ENCODE measurements at places on chromosomes 11 and 22. TPM values are rescaled to one million over a fixed set of nuclear protein-coding genes. Genes with fewer than 3 reads are reported as not detected.
A peak's percentile ranks its signal among the peaks of the same experiment; 100 is the strongest.

Gene BDNF
- total RNA-seq = 1.6 TPM

Gene ADM2
- 5.4 TPM for total RNA-seq

Gene CBLIF
- not detected for total RNA-seq

Gene ANGPTL5
- total RNA-seq = not detected

Gene PAFAH1B2
- total RNA-seq = 92.6 TPM

Gene ST14
- total RNA-seq = not detected

Gene TIMP3
- 69.8 TPM for total RNA-seq

Gene POU2AF2
- total RNA-seq = not detected

Gene TLCD5
- 7.2 TPM for total RNA-seq

GRCh38 chr11:12901874-12902481, 107.1 kb upstream of the RASSF10 start:
- no peak for DNase-seq

GRCh38 chr22:42379966-42380537, 52.2 kb downstream of the NFAM1 start:
- no peak for DNase-seq

- peak; percentile 33 for DNase-seq
These were observed 4.7 kb downstream of the OSBPL5 start for GRCh38 chr11:3160252-3161031.

DNA sequence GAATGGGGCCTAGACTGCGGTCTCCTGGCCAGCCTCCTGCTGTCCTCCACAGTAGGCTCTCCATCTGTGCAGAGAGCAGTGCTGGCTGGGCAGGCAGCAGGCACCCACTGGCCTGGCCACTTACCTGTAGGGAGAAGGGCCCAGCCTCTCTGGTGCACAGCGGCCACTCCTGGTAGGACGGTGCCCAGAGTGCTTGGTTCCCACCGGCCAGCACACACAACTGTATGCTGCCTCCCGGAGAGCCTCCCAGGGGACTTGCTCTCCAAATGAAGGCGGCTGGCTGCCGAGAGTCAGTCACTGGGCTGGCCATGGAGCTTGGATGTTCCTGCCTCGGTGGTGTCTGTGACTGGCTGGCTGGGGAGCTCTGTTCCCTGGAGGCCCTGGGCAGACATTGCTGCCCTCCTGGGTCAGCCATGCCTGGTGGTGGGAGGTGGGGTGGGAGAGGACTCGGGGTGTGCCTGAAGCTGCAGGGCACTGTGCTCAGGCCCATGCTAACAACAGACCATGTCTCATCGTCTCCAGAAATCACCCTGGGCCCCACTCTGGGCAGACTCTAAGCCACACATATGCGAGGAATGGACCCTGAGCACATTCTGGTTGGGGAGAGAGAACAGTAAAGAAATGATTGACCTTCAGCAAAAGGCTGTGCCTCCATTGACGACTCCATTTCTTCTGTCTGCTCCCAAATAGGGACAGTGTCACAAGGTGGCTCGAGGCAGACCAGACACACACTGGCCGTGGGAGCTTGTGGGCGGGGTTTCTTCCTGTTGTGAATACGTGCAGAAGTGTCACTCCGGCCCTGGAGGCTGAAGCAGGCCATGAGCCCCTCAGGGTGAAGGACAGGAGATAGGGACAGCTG, 350.8 kb downstream of the TBC1D22A start:
- DNase-seq = no peak

DNA sequence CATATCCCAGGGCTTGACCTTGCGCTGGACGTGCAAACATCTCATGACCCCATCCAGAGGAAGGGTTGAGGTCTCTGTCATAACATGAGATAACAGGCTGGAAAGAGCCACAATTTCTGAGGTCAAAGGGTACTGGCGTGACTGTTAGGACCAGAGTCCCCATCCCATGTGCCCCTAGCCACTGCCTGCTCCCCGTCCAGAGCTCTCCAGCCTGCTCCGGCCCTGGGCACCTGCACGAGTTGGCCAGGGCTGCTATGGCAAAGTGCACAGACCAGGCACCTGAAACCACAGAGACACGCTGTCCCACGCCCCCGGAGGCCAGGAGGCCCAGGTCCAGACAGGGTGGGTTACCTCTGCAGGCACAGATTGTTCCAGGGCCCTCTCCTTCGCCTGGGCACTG, 58.9 kb downstream of the SHANK2 start:
- DNase-seq = no peak

DNA sequence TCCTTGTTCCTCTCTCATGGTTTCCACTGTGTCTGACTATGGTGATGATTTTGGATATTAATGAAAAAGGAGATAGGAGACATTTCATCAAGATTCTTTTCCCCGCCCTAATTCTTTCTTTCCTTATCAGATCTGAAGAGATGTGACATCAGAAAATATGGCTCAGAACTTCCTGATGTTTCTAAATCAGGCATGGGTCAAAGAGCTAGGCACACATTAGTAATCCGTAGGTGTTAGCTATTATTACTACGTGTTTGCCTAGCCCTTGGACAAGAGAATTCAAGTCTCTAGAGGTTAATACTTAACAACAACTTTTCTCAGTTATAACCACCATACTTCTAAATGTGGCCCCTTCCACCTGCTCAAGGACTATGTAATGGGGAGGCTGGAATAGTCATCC, 5.8 kb downstream of the JOSD1 start:
- no peak for DNase-seq

DNA sequence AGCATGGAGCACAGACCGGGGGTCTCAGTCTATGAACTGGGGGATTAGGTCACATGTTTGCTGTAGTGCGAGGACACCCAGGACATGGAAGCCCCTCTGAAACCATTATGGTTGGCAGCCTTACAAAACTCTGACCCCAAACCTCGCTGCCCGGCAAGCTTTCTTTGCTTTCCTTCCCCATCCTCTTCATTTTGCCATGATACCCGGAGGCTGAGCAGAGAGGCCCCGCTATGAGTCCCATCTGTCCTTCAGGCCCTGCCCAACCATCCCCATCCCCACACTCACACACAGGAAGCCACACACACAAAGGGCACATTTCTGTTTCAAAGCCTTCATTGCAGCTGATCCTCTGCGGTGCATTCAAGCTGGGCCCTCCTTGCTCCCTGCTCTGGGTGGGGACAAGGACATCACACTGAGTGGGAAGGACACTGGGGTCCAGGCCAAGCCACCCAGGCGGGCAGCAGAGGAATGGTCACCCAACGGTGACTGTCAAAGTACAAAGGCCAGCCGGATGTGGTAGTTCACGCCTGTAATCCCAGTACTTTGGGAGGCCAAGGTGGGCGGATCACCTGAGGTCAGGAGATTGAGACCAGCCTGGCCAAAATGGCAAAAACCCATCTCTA, 176.5 kb downstream of the CTTN start:
- DNase-seq = no peak

- DNase-seq = no peak
These were observed 8.7 kb upstream of the LAYN start for GRCh38 chr11:111531687-111532364.

DNA sequence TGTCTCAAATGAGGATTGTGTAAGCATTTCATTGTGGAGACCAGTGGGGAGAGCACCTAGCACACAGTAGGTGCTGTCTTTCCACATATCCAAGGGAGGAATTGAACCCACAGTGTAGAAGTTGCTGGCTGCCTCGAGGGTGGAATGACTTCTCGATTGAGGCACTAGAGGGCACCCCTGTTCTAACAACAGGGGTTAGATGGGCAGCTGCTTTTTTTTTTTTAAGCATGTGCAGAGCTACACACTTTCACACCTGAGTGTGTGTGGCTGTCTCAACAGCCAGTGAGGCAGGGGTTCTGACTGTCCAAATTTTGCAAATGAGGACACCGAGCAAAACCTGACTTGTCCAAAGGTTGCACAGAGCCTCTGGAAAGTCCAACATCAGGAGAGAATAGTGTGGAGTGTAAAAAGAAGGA, 118.2 kb upstream of the CRYBB3 start:
- no peak for DNase-seq

DNA sequence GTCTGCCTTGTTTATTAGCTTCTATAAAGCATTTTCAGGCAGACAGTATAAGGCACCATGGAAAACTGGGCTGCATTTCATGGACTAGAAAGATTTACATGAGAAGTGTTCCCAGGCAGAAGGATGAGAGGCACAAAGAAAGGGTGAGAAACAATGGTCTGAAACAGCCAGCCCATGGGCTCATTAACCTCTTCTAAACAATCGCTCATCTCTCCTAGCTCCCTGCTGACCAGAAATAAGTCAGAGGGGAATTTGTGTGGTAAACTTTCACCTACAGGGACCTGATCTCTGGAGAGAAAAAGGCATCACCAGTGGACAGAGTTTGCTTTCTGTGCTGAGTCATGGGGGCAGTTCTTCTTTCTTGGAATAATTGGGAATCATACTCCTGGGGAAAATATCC, 51.8 kb upstream of the KIRREL3 start:
- no peak for DNase-seq

DNA sequence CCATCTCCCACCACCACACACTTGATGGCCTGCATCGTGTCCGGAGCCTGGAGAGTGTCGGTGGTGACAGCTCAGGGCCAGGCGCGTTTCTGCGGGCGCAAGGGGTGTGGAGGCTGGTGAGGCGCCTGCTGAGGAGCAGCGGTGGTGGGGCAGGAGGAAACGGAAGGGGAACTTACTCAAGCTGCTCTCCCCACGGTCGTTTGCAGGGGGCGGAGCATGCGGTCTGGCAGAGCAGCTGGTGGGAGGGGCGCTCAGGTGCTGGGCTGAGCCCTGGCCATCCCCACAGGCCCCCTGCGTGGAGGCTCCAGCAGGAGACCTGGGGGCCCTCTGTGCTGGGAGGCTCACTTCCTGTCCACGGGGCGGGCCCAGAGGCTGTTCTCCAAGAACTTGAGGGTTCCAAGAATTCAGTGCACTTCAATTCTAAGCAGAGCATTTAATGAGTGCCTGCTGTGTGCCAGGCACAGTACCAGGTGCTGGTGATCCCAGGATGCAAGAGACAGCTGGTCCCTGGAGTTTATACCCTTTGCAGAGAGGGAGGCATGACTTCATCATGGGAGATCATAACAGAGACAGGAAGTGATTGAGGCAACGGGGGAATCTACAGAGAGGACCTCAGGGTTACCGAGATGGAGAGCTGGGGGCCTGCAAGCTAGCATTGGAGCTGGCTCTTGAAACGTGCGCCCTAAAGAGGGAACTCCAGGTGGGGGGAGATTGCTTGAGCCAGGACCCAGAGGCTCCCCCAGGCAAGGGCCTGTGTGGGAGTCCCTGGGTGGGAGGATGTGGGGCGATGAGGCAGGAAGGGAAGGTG, at the start of gene RAC2:
Gene RAC2, minus strand, starts transcription at position 156 of the 808 bp plus-strand sequence. Its CDS starts 121 bp downstream, at position 35.
- no peak for DNase-seq

DNA sequence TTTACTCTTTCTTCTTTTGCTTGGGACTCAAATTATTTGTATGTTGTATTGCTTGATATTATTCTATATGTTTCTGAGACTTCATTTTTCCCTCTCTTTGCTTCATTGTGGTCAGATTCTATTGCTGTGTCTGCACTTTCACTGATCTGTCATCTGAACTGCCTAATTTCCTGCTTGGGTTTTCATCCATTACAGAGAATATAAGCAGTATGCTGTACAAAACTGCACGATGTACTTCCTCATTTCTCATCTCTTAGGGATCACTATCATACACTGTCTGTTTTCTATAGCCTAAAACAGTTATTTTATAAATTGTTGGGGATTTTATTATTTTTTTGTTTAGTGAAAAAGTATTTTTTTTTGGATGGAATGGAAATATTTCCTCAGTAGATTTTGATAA, 736.7 kb upstream of the ANO5 start:
- DNase-seq = no peak

DNA sequence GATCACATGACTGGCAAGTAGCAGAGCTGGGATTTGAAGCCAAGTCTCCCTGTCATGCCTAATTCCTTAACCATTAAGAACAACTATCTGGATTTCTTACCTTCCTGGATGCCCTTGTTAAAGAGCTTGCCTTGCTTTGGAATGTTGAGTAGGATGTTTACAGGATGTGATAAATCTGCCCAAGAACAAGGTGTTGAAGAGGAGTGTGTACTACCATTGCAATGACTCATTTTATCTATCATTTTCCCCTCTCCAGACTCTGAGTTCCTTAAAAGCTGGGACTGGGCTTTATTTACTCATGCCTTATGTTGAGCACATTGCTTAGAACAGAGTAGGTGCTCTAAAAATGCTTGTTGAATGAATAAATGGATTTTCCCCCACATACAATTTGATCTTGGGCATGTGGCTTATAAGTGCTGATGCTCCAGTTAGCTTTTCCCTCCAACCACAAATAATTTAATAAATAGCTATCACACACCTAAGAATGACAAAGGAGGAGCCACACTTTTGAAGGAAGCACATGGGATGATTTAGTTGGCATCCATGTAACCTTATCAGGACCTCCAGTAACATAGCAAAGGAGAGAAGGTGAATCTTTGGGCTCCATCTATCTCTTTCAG, 268.6 kb upstream of the SESN3 start:
- DNase-seq = no peak

DNA sequence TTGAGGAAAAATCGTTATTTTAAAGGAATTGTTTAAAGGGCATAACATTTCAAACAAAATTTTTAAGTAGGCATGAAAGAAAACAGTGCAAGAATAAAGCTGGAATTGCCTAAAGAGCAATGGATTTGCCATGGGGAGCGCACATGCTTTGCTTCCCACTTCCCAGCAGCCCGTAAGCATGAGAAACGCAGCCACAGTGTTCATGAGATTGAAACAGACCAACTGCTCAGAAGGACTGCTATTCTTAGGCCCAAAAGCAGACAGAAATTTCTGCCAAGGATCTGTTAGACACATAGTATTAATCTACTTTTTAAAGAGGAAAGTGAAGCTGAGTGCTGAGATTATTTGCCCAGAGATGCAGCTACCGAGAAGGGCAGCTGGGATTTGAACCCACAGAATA, 34.2 kb upstream of the TSKU start:
- DNase-seq = no peak

GRCh38 chr22:23685205-23685784, 5.5 kb upstream of the RGL4 start:
- no peak for DNase-seq

- DNase-seq = no peak
These were observed 18.6 kb upstream of the CD5 start for GRCh38 chr11:61083601-61084147.

GRCh38 chr11:102632026-102632425, 6.9 kb upstream of the MMP20 start:
- DNase-seq = no peak

DNA sequence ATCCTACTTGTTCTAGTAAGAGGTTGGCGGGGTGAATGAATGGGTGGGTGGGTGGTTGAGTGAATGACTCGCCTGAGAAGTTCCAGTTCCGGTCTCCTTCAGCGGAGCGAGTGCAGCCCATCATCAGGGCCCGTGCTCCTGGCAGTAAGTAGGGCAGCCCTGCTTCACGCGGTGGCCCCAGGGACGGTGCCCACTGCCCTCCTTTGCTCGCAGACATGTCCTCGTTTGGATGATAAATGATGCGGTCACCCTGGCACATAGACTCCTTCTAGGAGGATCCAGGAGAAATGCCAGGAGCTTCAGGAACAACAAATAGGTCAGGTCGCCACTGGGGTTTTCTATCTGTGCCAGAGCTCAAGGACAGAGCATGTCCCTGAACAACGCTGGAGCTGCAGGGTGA, 370.8 kb downstream of the CTTN start:
- DNase-seq = no peak

DNA sequence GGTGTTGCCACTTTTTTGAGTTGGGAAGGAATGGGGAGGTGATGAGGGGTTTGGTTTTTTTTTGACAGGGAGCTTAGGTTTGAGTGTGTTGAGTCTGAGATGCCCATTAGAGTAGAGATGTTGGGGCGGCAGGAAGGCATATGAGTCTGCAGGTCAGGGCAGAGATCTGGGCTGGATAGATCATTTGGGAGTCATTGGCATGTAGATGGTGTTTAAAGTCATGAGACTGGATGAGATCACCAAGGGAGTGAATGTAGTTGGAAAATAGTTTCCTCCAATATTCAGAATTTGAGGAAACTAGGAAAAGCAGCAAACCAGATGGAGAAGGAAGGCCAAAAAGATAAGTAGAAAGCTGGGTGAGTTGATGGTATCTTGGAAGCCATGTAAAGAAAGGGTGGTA, 2.1 kb upstream of the ANAPC15 start:
- DNase-seq = no peak
